ENCODE measurements at places on chromosomes 5 and 9. TPM values are rescaled to one million over a fixed set of nuclear protein-coding genes. Genes with fewer than 3 reads are reported as not detected.

DNA sequence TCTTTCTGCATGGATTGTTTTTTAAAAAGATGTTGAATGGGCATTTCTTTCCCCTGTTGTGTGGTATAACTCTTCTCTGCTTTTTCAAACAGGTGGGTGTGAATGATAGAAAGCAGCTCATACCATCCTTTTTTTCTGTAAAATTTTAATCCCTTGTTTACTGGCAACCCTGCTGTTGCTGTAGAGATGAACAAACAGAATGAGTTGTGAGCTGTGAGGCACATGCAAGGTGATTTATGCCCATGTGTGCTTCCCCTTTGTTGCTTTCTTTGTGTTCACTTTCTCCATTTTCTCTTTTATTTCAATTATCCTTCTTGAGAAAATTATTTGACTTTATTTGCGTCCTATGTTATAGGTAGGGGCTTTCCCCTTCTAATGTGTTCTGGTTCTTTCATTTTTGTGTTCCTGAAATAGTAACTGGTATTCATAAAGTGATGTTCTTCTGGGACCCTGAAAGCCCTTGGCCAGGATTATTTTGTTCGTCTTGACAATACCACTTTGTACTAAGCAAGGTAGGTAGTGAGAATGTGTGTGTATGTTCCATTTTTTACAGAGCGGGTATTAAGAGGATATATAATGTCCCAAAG, 79.9 kb downstream of the AOPEP start:
- no peak for DNase-seq

- no peak for DNase-seq
These were observed 40.3 kb downstream of the SERINC5 start for GRCh38 chr5:80215523-80215922.

GRCh38 chr9:131178382-131178781, 53.0 kb downstream of the NUP214 start:
- DNase-seq = peak; percentile 85

DNA sequence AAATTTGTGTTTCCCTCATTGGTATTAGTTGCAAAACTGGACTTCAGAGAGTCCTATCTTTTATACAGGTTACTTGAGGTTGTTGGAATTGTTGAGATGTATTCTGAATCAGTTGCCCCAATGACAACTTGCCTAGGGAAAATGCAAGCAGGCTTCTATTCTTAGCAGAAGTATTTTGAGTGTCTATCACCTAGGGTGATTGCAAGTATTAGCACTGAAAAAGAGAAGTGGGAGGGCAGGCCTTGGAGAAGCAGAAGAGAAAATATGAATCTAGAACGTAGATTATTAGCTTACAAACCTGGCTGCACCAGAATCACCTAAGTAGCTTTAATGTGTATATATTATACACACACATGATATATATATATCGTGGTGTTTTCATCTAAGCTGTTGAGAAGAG, 43.2 kb downstream of the ADAMTS12 start:
- no peak for DNase-seq

Gene ARHGEF39
- total RNA-seq = 3.2 TPM

Gene CCL27
- total RNA-seq = not detected

DNA sequence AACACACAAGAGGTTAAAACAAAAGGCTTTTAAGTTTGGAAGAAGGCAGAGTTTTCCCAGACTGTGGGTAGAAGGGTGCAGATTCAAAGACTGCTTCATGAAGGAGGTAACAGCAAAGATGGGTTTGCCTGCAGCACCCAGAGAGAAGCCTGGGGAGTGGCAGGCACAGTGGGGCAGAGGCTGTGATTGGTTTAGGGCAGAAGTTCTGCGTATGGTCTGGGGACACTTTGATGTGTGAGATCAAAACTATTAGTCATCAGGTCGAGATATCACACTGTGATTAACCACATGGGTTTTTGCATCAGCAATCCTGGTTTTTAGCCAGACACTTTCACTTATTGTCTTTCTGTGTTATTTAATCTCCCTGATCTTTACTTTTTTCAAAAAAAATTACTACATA, 188.8 kb upstream of the GLRA1 start:
- DNase-seq = peak; percentile 69

Gene PCDHGA8
- total RNA-seq = 0.28 TPM

DNA sequence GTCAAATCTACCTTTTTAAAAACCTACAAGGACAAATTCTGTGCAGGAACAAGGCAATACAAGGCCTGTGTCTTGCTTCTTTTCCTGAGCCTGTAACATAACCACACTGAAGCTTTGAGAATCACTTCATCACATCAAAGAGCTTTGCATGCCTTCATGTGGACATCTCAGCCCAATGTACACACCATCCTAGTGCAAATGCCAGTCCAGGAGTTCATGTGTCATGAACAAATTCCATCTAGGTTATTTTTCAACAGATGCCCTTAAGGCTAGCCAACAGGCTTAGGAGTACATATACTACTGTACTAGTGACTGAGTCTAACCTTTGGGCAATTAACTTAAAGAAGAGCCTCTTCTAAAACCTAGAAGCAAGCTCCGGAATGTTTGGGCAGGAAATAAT, 106.4 kb downstream of the CDH10 start:
- DNase-seq = no peak

DNA sequence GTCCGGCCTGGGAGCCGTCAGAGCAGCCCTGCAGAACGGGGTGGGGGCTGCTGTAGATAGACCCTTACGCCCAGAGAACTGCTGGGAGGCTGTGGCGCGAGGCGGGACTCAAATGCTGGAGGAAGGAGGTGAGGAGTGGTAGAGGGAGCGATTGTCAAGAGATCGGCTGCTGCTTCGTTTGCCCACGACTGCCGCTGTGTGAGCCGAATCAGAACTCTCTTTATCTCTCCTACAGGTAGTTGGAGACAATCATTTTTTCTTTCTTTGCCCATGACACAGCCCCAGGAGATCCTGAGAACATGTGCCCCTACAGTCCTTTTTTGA, 456 bp downstream of the ZNF79 start:
- DNase-seq = no peak

GRCh38 chr5:113199122-113199905, 222.7 kb downstream of the DCP2 start:
- DNase-seq = no peak

GRCh38 chr5:19564036-19564435, 424.0 kb downstream of the CDH18 start:
- no peak for DNase-seq

GRCh38 chr5:54753034-54753433, 232.4 kb downstream of the ESM1 start:
- DNase-seq = no peak

Gene FCN2
- total RNA-seq = not detected

DNA sequence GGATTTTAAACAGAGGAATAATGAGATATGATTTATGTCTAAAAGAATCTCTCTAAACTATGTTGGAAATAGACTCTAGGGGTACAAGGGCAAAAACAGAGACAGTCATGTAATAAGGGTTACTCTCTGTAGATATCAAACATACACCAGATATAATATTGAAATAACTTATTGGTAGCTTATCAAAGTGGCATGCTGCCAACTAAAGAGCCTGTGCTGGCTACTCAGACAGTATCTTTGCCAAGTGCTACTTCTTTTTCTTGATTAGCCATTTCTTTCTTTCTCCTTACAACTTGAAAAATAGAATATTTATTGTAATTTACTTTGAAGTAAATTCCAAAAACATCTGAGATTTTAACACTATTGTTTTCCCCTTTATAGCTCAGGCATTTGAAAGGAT, 34.9 kb downstream of the ZFYVE16 start:
- no peak for DNase-seq

- peak; percentile 40 for DNase-seq
These were observed 73.0 kb downstream of the KIF24 start for GRCh38 chr9:34256104-34256503.

DNA sequence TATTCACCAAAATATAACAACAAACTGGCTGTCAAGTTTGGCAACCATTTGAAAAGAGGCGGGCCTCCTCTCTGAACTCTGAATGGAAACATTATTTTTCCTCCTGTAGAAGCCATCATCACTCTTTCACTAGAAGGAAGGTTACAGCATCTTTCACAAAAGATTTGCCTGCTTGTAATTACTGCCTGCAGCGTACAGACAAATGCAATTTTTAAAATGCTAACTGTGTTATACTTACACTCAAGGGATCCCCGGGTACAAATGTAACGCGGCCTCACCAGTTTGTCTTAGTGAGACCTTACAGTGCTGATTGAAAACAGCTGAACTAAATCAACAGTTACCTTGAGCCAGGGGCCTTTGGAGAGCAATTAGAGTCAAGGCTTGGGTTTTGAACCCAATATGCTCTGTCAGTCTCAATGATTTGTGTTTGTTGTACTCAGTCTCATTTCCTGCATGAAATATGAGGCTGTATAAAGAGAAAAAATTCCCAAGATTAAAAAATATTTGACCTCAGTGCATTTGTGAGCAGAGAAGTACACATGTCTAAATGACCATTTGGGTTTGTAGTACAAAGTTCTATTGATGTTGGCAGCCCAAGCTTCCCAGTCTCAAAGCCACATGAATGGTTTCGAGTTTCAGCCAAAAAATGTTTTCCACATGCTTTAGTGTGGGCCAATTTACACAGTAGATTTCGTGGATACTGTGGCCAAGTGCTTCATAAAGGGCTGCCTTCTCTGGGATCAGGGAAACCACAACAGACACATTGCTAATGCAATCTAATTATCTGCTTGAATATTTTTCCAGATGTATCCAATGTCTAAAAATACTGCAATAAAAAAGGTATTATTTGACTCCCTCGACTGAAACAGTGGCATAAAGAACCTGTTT, 500.0 kb downstream of the SPATA31D1 start:
- DNase-seq = no peak

DNA sequence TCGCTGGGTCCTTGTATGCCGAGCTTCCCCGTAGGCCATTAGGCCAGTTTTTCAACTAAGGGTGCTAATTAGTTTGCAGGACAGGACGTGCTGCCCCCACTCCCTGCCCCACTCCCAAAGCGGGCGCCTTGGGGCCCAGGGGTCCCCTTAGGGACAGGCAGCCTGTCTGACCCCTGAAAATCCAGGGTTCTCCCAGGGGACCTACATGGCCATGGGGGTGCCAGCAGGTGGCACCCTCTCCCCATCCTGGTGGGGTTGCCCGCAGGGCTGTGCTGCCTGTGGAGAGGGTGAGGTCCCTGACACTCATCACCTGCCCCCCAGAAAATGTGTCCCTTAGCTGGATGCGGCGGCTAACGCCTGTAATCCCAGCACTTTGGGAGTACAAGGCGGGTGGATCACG, 8.5 kb upstream of the CCDC187 start:
- DNase-seq = no peak

DNA sequence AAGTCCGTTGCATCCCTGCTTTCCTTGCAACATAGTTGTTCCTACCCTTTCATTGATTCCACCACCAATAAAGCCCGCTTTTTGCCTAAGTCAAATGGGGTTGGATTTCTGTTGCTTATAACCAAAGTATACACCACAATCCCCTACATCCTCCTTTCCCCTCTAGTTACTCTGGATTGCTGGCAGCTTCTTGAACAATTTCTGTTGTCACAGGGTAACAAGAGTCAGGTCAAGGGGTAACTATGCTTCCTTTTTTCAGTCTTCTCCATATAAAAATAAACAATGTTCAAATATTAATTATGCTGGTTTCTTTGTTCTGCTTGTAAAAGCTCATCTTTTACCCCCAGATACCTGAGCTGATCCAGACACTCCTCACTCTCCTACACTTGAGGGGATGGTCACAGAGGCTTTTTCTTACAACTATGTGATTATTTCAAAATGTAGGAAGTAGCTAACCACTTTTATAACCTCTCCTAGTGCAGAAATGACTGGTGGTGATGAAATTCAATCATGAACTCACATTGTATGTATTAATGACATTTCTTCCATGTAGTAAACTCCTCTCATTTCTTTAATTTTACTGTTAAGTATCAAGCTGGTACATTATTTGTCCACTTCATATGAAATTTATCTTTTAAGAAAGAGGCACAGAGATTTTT, 136.5 kb downstream of the SNX18 start:
- no peak for DNase-seq

GRCh38 chr5:144194144-144194543, 23.5 kb downstream of the KCTD16 start:
- DNase-seq = no peak

Gene C5orf24
- 42.7 TPM for total RNA-seq

DNA sequence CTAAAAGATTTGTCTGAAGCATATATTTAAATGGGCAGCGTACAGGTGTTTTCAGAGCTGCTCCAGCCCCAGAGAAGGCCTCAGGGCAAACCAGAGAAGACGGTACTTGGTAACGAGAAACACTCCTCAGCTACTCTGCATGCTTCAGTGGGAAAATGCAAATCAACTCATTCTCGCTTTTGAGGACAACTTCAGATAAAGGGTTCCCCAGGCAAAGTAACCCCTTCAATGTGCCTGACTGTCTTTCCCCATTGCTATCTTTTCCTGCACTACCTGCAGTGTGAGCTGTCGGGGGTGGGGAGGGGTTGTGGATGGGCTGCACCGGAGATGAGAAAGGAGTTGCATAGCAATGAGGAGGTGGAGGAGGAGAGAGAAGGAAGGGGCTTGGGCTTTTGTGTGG, 339.7 kb upstream of the CLINT1 start:
- DNase-seq = no peak

DNA sequence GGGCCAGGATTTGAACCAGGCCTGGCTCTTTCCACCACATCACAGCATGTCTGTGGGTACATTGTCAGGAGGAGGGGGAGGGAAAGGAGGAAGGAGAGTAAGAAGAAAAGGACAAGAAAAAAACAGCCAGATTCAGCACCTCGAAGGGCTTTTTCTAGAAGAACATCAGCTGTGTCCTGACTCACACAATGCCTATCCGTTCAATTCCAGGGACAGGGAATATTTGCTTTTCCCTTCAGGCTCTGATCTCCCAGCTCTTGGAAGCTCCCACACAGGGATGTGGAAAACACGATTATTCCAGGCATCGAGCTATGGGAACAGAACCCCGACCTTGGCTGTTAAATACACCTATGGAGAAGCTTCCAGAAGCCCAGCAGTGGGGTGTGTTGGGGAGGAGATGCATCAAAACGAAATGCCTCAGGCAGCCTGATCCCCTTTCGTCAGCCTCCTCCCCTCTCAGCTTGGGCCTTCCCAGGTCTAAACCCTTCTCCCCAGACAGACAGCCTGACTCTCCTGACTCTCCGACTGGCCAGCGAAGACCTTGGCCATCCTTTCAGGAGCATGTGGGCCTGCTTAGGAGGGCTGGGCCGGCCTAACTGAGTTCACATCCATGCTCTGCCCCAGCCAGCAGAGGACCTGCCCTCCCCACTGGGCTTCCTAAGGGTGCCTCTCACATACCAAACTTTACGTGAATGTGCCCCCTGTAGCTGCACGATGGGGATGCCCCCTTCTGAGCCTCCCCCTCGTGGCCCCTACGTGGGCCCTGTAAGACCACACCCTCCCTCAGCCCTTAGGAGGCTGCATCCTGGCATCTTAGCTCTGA, 54.4 kb downstream of the NEURL1B start:
- no peak for DNase-seq

DNA sequence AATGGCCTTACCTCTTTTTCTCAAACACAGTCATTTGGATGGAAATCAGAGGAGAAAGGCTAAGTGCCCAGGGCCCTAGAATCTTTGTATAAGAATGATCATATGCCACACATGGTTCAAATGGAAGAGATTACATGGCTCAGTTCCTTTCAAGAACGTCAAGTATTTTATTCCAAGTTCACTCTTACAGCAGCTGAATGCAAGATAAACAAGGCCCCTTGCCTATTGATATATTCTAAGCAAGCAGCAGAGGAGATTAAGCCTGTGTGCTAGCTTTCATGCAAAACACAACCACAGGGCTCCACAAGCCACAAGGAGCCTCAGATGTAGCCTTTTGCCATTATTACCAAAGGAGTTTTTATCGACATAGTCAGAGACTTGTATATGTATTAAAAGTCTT, 55.3 kb upstream of the SLCO6A1 start:
- no peak for DNase-seq
